Tibial nerve (tissue), 4 donors: ENCODE measurements at places on chromosomes 2 and 18. TPM values are rescaled to one million over a fixed set of nuclear protein-coding genes. Genes with fewer than 3 reads are reported as not detected.
A peak's percentile ranks its signal among the peaks of the same experiment; 100 is the strongest.

DNA sequence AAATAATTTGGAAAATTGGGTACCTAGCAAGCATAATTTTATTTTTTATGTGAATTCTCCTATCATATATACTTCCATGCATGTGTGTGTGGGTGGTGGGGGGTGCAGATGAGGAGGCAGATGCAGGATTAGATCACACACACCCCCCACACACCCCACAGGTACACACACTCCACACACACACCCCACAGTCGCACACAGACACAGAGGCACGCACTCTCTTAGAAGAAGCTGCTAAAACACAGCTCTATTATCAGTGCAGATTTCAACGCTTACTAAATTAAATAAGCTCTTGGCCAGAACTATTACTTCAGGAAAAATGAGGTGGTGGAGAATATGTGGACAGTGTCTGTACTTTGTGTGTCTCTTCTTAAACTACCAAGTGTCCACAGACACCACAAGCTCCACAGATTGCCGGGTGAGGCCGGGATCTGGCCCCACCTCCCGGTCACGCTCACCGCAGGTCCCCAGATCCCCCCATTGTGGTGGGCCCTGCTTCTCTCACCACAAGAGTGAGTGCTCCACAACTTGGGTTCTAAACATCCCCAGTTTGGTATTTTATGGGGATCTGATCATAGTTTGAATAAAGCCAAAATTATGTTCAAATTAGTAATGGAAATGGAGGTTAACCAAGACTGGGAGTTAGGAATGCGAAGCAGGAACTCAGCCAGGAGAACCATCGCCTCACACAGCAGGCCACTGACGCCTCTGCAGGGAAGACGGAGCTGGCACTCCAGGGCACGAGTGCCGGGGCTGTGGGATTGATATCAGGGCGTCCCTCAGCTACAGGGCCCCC lies 102.1 kb downstream of the PXDN start:
- no peak overlapping the region for H3K4me3 ChIP-seq
- peaks cover 4% of the 10 kb centered on the region for H3K4me1 ChIP-seq
- peak overlapping the region; percentile 84 for H3K27ac ChIP-seq
- H3K36me3 ChIP-seq, result no peaks in the 10 kb centered on the region
- H3K27me3 ChIP-seq, result no peaks in the 10 kb centered on the region
- no peak for DNase-seq

- no peak for DNase-seq
- H3K4me3 ChIP-seq, result no peak overlapping the region
- peaks cover 97% of the 10 kb centered on the region for H3K36me3 ChIP-seq
- no peaks in the 10 kb centered on the region for H3K27me3 ChIP-seq
- no peaks in the 10 kb centered on the region for H3K4me1 ChIP-seq
- no peak overlapping the region for H3K27ac ChIP-seq
These were observed 11.8 kb downstream of the KRTCAP3 start for GRCh38 chr2:27453968-27454367.

DNA sequence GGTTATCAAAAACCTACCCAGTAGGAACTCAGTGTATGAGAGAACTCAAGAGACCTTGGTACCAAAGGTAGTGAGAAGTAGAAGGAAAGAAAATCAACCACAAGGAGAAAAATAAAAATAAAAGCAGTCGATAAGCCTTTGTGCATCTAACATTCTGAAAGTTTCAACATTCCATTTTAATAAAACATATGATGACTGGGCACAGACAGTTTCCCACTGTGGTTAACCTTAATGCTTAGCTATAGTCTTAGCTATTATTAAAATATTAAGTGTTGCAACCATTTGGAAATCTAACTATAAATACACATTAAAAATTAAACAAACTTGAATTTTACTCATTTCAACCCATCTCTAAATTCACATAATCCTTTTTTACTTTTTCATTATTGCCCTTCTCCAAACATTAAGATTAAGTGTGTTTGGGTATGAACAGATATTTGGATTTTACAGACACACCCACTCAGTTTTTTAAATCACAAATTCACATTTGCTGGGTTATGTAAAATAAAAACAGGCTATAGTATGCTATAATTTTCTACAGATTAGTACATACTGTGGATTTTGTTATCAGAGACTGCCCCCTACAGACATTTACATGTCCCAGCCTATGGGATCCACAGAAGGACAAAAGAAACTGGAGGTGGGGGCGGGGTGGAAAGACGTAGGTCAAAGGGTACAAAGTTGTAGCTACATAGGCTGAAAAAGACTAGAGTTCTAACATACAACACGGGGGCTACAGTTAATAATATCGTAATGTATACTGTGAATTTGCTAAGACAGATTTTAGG lies 32.8 kb downstream of the SRBD1 start:
- H3K4me3 ChIP-seq, result no peak overlapping the region
- peaks cover 24% of the 10 kb centered on the region for H3K36me3 ChIP-seq
- no peak for DNase-seq
- no peak overlapping the region for H3K27ac ChIP-seq
- H3K27me3 ChIP-seq, result no peaks in the 10 kb centered on the region

GRCh38 chr2:59342166-59342565 lies 1101.0 kb upstream of the FANCL start:
- H3K4me3 ChIP-seq, result no peak overlapping the region
- no peak overlapping the region for H3K27ac ChIP-seq
- H3K27me3 ChIP-seq, result no peaks in the 10 kb centered on the region

RBM43 gene
- 13.6 TPM for total RNA-seq
